H9 (cell line): ENCODE measurements at places on chromosomes 6 and 20. TPM values are rescaled to one million over a fixed set of nuclear protein-coding genes. Genes with fewer than 3 reads are reported as not detected.

Gene OOEP
- total RNA-seq = not detected in 2 replicates

Gene JPH2
- total RNA-seq = 0.31 and 0.35 TPM in 2 replicates

DNA sequence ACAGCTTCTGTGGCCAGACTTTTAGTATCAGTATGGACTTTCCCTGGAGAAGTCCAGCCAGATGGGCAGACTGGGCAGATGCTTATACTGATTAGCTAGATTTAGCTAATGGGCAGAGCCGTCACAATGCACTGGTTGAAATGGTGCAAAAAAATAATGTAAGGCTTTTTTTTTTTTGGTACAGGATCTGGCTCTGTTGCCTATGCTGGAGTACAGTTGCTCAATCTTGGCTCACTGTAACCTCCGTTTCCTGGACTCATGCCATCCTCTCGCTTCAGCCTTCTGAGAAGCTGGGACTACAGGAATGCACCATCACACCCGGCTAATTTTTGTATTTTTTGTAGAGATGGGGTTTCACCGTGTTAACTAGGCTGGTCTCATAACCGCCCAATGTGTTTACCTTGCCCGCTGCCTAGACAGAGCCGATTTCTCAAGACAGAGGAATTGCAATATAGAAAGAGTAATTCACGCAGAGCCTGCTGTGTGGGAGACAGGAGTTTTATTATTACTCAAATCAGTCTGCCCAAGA, 16.4 kb upstream of the KIFC1 start:
- DNase-seq = no peak
- H3K36me3 ChIP-seq = no peaks in the 10 kb centered on the region
- no peak overlapping the region for H3K27ac ChIP-seq

DNA sequence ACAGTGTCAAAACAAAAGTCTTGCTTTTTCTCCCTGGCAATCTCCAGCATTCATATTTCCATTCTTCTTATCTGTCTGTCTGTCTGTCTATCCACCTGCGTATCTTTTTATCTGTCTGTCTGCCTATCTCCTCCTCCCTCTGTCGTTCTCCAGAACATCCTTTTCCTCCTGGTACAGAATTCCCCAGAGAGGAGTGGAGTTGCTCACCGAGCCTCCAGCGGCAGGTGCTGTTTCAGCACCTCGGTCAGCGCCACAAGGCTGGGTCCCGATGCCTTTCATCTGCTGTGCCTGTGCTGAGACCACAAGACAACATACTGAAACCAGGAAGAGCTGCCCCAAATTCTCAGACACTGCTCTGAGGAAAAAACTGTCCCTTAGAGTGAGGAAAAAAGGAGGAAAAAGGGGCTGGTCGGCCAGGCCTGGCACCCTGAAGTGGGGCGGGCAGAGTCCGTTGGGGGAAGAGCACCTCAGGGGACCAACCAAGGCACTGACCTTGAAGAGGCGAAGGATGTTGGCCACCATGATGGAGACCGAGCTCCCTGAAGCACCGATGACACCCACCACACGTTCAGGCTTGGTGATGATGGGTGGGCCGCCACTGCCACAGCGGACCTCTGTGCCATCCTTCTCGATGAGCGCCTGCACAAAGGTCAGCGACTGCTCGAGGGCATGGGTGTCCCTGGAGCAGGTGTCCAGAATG, 13.3 kb downstream of the GRM4 start:
- peaks cover 29% of the 10 kb centered on the region for H3K4me1 ChIP-seq
- no peaks in the 10 kb centered on the region for H3K27me3 ChIP-seq
- peak overlapping the region; percentile 39 for H3K4me3 ChIP-seq
- H3K27ac ChIP-seq = no peak overlapping the region
- H3K36me3 ChIP-seq = no peaks in the 10 kb centered on the region; the same call in 1 of the 2 replicates
- DNase-seq = peak; percentile 89

- H3K27ac ChIP-seq = no peak overlapping the region
- H3K4me1 ChIP-seq = peaks cover 2% of the 10 kb centered on the region; the same call in 1 of the 2 replicates
- H3K4me3 ChIP-seq = no peak overlapping the region
Observed at GRCh38 chr6:44116641-44117382, 10.4 kb downstream of the MRPL14 start.
